ENCODE measurements at places on chromosomes 3 and 15.

DNA sequence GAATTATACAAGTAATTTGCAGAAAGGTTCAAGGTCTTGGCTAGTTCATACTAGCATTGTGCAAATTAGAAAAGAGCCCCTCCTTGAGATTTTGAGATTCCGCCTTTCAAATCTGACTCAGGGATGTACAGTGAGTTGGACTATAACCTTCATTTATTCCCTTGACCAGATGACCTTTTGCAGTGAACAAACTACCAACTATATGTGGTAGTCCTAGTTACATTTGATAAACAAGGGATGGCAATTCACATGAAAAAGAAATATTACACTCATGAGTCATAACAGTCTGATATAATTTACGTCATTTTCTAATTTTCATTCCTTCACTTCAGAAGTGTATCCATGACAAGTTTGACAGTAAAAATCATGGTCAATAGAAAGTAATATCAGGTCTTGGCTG is 860.4 kb downstream of the ROBO1 start:
- DNase-seq, result no peak

DNA sequence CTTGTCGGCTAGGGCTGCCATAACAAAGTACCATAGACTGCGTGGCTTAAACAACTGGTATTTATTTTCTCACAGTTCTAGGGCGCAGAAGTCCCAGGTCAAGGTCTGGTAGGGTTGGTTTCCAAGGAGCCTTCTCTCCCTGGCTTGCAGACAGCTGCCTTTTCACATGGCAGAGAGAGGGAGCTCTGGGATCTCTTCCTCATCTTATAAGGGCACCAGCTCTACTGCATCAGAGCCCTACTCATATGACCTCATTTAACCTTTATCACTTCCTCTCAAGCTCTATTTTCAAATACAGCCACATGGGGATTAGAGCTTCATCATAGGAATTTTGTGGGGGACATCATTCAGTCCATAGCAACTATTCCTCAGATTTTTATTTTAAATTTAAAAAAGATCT is 17.6 kb upstream of the PAQR9 start:
- peak; percentile 46 for DNase-seq

DNA sequence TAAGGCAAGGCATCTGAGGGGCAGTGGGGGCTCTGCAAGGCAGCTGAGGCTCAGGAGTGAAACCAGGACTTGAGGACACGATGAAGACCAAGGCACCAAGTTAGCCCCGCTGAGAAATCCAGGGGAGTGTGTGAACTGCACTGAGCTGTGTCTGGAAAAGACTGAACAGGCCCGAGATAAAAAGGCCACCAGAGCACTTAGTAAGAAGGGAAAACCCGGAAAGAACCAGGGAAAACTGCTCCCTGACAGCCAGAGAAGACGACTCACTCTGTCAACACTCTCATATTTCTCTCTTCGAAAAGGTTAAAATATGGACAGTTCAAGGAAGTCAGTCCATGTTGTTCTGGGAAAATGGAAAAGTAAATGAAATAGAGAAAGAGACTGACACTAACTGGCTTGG is 109.0 kb downstream of the SEC22A start:
- no peak for DNase-seq

DNA sequence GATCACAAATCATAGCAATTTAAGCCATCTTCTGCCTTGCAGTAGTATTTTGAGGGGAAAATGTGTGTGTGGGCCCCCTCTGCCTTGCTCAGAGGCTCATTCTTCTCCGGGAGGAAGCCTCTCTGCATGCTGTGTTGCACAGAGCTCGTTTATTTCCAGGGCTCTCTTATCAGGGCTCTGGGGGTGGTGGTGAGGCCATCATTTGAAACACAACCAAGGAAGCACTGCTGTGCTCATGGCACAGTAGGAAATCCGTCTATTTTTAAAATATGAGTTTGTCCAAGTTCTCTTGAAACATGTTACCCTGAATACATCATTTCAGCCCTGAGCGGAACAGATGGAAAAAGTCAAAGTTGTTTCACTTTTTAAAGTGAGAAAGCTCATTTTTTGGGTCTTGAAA is 369.0 kb upstream of the CFAP20DC start:
- no peak for DNase-seq

DNA sequence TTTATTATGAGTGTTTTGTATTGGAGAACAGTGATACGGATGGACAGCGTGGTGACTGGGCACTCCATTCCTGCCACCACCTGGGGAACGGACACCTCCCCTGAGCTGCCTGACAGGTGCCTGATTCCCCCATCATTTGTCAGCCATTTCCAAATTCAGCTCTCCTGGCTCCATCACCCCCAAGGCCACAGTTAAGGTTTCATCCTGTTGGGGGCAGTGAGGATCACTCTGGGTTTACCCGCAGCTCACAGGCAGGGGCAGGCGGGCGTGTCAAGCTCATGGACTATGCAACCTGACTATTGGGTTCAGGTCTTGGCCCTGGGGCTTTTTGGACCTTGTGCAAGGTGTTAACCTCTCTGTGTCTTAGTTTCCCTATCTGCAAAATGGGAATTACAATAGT is 76.3 kb downstream of the RAB11A start:
- DNase-seq, result no peak

DNA sequence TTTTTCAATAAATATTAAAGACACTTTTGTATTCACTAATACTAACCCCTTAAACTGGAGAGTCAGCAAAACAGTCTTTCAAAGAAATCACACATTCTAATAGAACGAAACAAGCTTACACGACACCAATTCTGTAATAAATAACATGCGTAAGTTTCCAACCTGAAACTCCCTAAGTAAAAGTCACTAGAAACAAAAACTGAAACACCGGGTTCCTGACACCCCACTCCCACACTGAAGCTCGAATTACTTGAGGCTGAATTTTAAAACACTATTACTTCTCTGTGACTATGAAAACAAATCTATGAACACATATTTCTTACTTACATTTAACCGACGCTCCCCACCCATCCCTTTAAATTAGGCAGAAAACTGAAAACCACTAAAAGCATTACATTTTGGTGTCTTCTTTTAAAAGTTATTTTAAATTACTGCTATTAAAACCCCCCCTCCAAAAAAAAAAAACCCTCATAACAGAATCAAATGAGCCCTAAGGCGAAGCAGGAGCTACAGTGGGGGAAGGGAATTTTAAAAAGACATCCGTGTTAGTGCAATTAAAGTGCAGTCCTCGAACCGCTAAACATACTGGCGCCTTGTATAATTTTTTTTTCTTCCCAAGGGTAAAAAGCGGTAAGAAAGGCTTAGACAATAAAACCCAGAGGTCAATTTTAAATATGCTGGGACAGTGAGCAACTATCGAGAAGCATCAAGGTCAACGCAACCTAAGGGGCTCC is 878 bp downstream of the SPPL2A start:
- no peak for DNase-seq

DNA sequence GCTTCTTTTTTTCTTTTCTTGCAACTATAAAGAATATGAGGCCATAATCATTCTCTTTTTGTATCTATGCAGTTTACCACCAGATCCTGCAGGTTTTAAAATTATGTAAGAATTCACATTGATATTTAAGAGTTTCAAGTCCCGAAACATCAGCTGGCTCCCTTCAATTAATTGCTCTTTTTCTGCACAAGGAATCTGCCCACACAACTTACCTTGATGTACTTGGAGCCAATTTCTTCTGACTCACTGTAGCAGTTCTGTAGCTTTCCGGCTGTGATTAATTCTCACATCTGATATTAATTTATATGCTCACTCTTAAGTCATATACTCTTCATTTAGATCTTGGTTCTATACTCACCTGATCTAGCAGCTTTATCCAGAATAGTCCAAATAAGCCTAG is 781.8 kb downstream of the CADM2 start:
- no peak for DNase-seq

DNA sequence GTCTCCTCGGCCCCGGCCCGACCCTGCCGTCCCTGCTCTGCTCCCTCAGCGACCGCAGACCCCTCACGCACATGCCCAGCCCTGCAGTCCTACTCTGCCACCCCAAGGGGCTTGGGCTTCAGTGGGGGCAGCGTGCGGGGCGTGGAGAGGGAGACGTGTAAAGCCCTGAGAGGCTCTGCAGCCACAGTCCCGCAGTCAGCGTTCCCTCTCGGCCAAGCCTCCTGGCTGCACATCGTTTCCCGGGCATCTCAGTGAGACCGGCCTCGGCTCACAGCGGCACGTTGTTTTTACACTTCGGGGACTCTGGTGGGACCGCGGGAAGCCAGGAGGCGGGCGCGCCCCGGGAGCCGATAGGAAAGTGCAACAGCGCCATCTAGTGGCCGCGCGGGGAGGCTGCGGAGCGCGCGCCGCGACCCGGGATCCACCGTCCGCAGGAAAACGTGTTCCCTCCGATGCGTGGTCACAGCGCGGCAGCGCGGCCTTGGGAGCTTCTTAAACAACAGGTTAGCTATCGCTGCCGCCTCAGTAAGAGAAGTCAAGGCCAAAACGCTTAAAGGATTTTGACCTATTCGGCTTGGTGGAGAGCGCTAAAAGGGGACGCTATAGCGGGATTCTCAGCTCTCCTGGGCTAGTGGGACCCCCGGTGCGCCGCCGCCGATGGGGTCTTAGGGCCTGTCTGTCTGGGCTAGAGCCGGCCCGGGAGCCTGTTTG is 226.8 kb upstream of the IGF1R start:
- DNase-seq, result peak; percentile 95

DNA sequence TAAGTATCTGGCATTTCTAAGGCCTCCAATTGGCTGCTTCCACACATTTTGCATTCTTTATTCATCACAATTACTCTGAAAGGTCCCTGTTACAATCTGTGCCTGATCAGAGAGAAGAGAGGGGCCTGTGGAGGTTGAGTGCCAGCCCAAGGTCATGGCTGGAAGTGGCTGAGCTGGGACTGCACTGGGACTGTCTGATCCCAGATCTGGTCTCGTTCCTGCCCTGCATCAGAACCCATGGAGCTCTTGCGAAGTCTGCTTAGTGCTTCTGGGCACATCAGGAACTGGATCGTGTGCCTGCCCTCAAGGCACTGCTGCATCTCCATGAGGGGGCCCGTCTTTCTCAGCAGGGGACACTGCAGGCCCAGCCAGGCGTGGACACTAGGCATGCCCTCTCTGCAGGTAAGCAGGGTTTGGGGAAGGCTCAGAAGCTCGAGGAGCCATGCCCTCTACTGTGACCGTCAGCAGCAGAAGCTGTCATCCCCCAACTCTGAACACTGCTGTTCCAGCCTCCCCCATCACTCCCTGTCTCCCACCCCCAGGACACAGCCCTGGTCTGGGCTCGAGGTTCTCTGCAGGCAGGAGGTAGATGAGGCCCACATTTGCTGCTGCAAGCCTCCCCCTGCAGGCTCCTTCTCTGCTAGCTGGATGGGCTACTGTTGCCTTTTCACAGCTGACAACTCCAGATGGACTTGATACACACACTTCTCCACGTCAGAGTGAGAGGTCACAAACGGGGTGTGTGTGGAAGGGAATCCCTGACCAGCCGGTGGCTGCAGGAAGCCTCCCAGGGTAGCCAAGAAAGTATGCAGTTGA is 96.5 kb upstream of the PRR23E start:
- DNase-seq, result no peak

Data from D341Med (cell line).